ENCODE measurements at places on chromosomes 2 and 18. TPM values are rescaled to one million over a fixed set of nuclear protein-coding genes. Genes with fewer than 3 reads are reported as not detected.

GRCh38 chr2:88841224-88841929 lies 149.9 kb downstream of the RPIA start:
- no peak for DNase-seq

DNA sequence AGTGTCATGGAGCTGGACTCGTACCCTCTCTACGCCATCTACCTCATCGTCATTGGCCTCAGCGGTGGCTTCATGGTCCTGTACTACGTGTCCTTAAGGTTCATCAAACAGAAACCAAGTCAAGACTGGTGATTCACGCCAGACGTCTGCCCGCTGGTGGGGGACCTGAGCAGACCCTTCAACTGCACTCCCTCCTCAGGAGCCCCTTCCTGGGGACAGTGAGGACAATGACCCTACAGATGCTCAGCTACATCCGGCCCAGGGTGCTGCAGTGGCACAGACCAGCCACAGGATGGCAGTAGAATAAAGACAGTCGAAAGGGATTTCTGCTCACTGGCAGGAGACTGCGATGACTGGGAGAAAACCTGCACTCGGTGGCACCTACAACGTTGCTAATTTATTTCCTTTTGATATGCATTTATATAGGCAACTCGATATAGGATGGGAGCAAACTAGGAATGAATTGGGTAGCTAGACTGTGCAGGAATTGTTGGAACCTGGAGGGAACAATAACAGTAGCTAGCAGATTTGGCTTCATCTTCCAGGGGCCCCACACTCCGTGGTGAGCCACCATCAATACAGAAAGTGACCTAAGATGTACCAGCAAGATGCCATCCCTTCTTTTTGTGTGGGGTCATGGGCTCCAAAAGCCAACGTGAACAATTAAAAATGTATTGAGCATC lies 39.2 kb downstream of the ABCG8 start:
- DNase-seq = no peak

DNA sequence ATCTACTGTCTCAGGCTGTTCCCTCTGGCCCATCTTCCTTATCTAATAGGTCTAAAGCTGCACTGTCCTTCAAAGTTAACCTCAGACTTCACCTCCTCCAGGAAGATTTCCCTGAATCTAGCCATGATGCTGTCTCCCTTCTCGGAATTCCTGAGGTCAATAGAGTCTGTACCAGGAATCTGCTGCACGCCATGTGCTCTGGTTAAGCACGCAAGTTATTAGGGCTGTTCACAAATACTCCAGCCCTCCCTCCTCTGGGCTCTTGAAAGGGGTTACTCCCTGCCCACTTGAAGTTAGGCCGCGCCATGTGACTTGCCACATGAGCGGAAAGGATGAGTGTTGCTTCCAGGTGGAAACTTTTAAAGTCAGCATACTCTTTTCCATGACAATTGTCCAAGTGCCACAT lies 43.6 kb downstream of the MCFD2 start:
- peak; percentile 61 for DNase-seq

- no peak for DNase-seq
Measured at GRCh38 chr2:203603456-203604389, 68.6 kb upstream of the RAPH1 start.

DNA sequence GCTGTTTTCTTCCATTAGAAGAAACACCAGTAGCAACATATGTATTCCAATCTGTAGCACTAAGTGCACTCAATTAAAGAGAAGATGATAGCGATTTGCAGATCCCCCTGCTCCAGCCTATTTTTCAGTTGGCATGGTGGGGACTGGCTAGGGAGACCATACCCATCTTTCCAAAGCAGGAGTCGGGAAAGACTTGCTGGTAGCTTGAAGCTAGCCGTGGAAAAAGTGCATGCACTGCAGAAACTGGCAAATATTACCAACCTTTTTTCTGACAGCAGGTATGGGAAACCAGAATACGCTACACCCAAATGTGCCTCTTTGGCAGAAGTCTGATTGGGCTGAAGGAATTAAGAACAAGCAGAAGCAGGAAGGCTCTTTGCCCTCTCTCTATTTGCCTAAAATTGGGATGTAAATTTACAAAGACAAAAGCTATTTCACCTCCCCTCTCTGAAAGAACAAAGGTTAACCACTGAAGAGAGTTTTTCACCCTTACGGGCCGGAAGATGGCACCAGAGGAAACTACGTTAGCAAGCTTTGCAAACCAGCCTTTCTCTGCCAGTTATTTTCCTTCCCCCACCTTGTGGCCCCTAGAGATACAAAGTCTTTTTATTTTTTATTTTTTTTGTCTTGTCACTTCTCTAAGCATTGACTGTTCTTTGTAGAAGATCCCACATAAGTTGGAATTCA lies 273.1 kb downstream of the DLGAP1 start:
- DNase-seq = no peak

GRCh38 chr2:174335988-174336500 lies 1.3 kb downstream of the SP9 start:
- DNase-seq = no peak

Gene UGT1A8
- total RNA-seq = not detected

DNA sequence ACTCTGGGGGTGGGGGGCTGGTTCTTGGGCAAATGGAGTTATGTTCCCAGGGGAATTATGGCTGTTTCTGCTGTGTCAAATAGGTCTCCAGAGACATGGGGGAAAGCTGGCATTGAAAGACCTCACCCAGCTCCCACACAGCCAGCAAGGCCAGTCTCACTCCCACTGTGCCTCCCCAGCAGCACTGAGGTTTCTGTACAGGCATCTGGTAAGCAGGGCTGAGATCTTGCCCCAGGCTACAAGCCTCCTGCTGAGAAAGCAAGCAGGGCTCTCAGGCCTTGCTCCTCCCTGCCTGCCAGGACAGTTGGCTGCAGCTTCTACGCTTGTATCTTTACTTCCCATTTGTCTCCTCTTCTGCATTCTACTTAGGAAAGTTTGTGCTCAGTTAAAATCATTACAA lies 50.5 kb upstream of the FHOD3 start:
- DNase-seq = no peak

Gene BMP10
- total RNA-seq = not detected

GRCh38 chr18:48219037-48219809 lies 190.0 kb downstream of the ZBTB7C start:
- no peak for DNase-seq

GRCh38 chr18:45958730-45959129 lies 8.4 kb downstream of the EPG5 start:
- no peak for DNase-seq

Gene ANKRD53
- 0.49 TPM for total RNA-seq

- no peak for DNase-seq
Measured at GRCh38 chr2:173134703-173135102, 59.1 kb downstream of the MAP3K20 start.

Gene PRKCE
- 21.9 TPM for total RNA-seq

GRCh38 chr2:118264232-118264990 lies 176.1 kb downstream of the INSIG2 start:
- DNase-seq = no peak

Gene EHD3
- 7.8 TPM for total RNA-seq

Gene THSD7B
- total RNA-seq = 0.16 TPM

DNA sequence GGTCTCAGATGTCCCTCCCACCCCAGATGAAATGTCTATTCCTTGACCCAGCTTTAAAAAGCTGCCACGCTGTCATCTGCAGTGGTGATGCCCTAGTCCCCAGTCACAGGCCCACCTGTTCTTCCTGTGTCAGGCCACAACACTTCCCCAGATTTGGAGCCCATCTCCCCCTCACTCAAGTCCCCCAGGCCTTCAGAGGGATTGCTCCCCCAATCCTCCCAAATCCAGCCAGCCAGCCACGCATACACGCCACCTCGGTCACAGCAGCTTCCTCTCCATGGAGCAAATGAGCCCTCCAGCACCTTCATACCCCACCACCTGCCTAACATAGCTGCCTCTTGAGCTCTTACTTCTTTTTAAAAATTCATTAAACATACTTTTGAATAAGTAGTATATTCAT lies 7.8 kb downstream of the ASTL start:
- DNase-seq = no peak

- no peak for DNase-seq
Measured at GRCh38 chr2:120206022-120206581, 17.1 kb downstream of the TMEM185B start.

DNA sequence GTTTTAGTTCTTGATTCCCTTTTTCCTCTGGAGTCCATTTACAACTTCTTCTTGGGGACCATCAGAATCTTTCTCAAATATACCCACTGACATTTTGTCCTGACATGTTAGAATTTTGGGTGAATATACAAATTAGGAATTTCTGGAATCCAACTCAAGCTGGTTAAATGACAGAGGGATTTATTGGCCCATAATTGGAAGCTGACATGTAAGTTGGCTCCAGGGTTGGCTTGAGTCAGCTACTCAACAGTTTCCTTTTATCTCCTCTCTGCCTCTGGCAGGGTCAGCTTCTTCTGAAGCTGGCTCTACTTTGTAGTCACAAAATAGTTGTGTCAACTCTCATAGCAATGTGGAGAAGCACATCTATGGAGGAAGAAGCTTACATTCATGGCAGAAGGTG lies 36.6 kb upstream of the PPP1R1C start:
- DNase-seq = no peak

GRCh38 chr2:217105733-217106649 lies 246.1 kb upstream of the TNP1 start:
- DNase-seq = no peak

- no peak for DNase-seq
Measured at GRCh38 chr2:6970976-6971480, 53.8 kb downstream of the RNF144A start.

Measured in sigmoid colon (tissue), 7 donors.